ENCODE measurements at places on chromosomes 7 and 10. TPM values are rescaled to one million over a fixed set of nuclear protein-coding genes. Genes with fewer than 3 reads are reported as not detected.

Gene AKR1E2
- 1.4 TPM for total RNA-seq

DNA sequence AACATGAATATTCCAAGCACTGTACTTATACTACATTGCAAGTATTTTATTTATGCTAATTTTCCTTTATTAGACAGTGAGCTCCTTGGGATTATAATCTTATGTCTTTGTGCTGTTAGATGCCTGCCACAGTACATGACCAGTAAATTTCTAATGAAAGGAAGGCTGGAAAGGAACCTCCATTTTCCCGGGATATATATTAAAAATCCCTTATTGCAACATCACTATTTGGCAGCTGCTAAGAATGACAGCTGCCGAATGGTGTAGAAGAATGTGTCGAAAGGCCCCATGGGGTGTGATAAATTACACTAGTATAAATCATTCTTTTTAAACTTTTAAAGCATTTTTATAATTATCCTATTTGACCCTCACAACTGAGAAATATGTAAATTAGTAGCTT lies 59.1 kb downstream of the TFAM start:
- no peak overlapping the region for H3K4me3 ChIP-seq
- no peak overlapping the region for H3K27ac ChIP-seq
- no peak for DNase-seq
- peaks cover 3% of the 10 kb centered on the region for H3K4me1 ChIP-seq
- H3K27me3 ChIP-seq: no peaks in the 10 kb centered on the region

Gene PKD2L1
- total RNA-seq: not detected

Gene IFRD1
- total RNA-seq: 101 TPM

GRCh38 chr10:103353281-103353680 lies 2.3 kb upstream of the PCGF6 start:
- H3K36me3 ChIP-seq: no peaks in the 10 kb centered on the region
- no peaks in the 10 kb centered on the region for H3K4me1 ChIP-seq
- no peak for DNase-seq
- H3K4me3 ChIP-seq: no peak overlapping the region

Gene PNLIP
- not detected for total RNA-seq

Gene UNCX
- not detected for total RNA-seq

Gene MICALL2
- 43.4 TPM for total RNA-seq

- DNase-seq: no peak
- no peak overlapping the region for H3K4me3 ChIP-seq
- H3K36me3 ChIP-seq: no peaks in the 10 kb centered on the region
- no peaks in the 10 kb centered on the region for H3K4me1 ChIP-seq
- peaks cover 75% of the 10 kb centered on the region for H3K27me3 ChIP-seq
- no peak overlapping the region for H3K27ac ChIP-seq
Measured at GRCh38 chr10:129970465-129971364, 6.6 kb upstream of the EBF3 start.

- peaks cover 17% of the 10 kb centered on the region for H3K4me1 ChIP-seq
- no peak overlapping the region for H3K4me3 ChIP-seq
- DNase-seq: no peak
- no peak overlapping the region for H3K27ac ChIP-seq
Measured at GRCh38 chr7:50866343-50867033, 83.8 kb upstream of the GRB10 start.

Measured in astrocyte (in vitro differentiated cells and primary cell).